ENCODE measurements at places on chromosomes 5 and 9.

GRCh38 chr5:1963941-1964451 lies 81.3 kb upstream of the IRX4 start:
- DNase-seq, result no peak

DNA sequence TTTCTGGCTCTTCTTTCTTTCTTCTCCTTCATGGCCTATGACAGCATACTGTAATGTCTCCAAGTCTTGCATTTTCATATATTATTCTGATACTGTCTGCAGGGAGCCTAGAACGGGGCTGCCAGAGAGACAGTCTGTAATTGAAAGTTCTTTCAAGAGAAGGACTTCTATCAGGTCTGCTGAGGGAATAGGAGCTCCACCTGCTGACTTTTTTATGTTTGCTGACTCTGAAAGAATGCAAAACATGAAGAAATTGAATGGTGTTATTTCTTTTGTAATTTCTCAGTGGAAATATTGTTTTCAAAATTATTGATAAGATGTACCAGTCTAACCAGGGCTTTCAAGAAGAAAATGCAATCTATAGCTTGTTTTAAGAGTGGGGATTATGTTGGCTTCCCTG lies 121.9 kb upstream of the RFX3 start:
- no peak for DNase-seq

- DNase-seq, result no peak
Measured at GRCh38 chr5:116360008-116360853, 214.4 kb downstream of the SEMA6A start.

- no peak for DNase-seq
Measured at GRCh38 chr5:148903587-148903986, 77.2 kb downstream of the ADRB2 start.

- DNase-seq, result no peak
Measured at GRCh38 chr9:37301042-37301853, 121.2 kb upstream of the GRHPR start.

GRCh38 chr5:149441194-149441753 lies 62.2 kb upstream of the IL17B start:
- no peak for DNase-seq

GRCh38 chr5:10768328-10768899 lies 7.4 kb upstream of the DAP start:
- no peak for DNase-seq
